Germinal center (tissue), 1 donor: ENCODE measurements at places on chromosomes 5 and 9.

DNA sequence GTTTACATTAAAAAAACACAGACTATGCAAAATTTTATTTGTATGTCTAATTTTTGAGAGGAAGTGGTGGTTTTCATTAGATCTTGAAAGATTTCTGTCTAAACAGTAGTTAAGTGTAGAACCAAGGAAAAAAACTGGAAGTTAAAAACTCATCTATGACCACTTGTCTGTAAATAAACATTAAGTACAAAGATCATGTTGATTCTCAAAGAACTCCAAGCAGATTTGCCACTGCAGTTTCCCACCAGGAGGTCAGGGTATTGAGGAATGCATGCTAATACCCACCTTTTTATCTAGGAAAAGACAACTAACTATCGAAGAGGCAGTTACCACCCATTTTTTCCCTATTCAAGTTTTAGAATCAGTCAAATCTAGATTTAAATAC lies 1.9 kb downstream of the STOM start:
- DNase-seq, result no peak

- DNase-seq, result no peak
Observed at GRCh38 chr9:1098551-1098950, 48.4 kb downstream of the DMRT2 start.

- DNase-seq, result no peak
Observed at GRCh38 chr9:91160599-91161464, 200.9 kb downstream of the AUH start.

DNA sequence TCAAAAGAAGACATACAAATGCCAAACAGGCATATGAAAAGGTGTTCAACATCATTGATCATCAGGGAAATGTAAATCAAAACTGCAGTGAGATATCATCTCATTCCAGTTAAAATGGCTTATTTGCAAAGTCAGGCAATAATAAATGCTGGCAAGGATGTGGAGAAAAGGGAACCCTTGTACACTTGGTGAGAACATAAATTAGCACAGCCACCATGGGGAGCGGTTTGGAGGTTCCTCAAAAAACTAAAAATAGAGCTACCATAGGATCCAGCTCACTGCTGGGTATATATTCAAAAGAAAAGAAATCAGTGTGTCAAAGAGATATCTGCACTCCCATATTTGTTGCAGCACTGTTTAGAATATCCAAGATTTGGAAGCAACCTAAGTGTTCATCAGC lies 50.3 kb downstream of the AP3S1 start:
- DNase-seq, result no peak

DNA sequence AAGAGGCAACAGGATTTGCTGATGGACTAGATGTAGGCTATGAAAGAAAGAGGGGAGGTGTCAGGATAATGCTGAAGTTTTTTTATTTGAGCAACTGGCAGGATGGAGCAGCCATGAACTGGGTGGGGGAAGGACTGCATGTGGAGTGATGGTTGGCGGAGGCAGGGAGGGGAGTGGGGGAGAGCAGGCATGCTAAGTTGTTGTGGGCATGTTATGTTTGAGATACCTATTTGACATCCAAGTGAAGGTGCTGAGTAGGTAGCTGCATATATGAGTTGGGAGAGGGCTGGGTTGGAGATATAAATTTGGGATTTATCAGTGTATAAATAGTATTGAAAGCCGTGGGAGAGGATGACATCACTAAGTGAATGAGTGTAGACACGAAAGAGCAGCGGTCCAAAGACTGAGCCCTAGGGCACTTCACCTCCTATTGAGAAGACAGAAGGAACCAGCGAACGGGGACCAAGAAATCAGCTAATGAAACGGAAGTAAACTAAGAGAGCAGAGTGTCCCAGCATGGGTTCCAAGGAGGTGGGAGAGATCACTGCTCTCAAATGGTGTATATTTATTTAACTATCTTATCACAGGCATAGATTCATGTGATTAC lies 7.4 kb downstream of the BSPRY start:
- DNase-seq, result no peak

DNA sequence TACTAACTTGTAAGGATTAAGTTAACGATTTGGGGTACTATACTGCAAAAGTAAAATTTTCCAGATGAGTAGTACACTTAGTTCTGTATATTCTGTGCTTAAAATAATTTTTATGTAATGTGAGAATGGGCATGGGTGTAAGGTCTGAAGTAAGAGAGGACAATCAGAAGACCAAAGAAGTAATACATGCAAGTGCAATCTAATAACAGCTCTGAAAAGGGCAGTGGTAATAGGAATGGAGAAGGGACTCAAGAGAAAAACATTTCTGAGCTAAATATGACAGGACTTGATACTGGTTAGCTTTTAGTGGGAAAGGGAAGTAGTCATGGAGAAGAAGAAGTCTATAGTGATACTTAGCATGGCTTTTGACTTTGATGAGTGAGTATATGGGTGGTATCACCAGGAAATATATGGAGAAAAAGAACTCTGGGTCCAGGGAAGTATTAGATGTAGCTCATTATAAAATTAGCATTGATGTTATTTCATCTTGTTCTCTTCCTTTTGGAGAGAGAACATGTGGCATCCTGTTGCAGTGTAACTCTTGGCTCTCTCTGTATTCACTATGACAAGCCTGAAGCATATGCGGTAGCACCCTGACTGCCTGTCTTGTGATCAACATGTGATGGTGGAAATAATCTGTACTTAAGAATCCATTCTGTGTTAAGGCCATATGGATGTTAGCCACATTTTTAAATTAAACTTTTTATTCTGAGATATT lies 60.5 kb downstream of the ERCC6L2 start:
- no peak for DNase-seq

DNA sequence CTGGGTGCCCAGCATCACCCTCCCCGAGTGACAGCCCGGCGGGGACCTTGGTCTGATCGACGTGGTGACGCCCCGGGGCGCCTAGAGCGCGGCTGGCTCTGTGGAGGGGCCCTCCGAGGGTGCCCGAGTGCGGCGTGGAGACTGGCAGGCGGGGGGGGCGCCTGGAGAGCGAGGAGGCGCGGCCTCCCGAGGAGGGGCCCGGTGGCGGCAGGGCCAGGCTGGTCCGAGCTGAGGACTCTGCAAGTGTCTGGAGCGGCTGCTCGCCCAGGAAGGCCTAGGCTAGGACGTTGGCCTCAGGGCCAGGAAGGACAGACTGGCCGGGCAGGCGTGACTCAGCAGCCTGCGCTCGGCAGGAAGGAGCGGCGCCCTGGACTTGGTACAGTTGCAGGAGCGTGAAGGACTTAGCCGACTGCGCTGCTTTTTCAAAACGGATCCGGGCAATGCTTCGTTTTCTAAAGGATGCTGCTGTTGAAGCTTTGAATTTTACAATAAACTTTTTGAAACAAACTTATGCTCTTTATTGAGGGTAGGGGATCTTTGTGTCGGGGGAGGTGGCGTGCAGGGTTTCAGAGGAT lies 1.3 kb downstream of the GADD45G start:
- peak; percentile 43 for DNase-seq

DNA sequence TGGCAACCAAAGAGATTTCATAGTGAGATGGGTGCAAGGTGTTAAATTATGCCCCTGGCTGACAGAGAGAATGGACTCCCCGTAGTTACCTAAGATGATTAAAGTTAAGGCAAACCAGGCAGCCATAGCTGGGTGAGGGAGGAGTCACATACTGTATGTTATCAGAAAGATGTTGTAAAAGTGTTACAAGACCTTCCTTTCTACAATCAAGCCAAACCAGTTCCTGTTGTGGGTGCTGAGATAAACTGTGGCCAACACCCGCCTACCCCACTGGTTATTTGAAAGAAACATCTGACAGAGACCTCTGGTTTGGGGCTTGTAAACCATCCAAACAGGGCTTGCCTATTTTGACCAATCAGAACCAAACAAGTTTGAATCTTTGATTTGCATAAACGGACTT lies 684.7 kb upstream of the NUDT12 start:
- no peak for DNase-seq

GRCh38 chr5:150124596-150124995 lies 31.0 kb downstream of the PDGFRB start:
- DNase-seq, result no peak

DNA sequence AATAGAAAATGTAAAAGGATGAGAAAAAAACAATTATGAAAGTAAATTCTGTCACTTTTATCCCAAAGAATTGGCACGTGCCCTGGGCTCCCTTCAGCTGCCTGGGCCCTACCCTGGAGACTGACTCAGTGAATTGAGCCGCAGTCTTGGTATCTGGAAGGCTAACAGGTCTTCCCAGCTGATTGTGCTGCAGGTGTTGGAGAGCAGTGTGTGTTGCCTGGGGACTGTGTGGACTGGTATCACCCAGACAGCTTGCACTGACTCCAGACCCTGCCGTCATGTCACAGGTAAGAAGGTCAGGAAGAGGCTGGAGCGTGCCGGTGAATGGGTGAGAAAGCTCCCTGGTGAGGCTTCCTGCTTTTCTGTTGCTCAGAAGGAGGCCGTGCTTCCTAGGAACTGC lies 83.3 kb downstream of the AOPEP start:
- no peak for DNase-seq

- no peak for DNase-seq
Observed at GRCh38 chr5:89929173-89929572, 480.4 kb downstream of the CETN3 start.

GRCh38 chr9:136787690-136788400 lies 3.3 kb upstream of the TMEM141 start:
- DNase-seq, result peak; percentile 67

- DNase-seq, result no peak
Observed at GRCh38 chr5:133569347-133569746, 43.0 kb downstream of the FSTL4 start.

GRCh38 chr9:111427186-111427585 lies 57.0 kb downstream of the ECPAS start:
- DNase-seq, result no peak

DNA sequence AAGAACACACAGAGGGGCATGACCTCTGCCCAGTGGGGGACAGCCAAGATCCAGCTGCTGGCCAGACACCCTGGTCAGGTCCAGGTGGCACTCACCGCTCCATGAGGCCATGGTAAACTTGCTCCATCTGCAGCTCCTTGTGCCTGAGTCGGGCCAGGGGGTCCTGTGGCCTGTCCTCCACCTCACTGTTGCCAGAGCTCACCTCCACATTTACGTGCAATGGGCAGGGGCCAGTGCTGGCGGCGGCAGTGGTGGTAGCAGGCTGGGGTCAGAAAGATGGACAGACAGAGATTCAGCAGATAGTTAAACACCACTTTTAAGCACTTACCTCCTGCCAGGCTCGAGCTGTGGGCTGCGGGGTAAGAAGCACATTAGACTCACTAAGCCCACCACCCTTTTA lies 28.0 kb downstream of the AKNA start:
- no peak for DNase-seq
